Activated CD8-positive, alpha-beta memory T cell treated with anti-CD3 and anti-CD28 coated beads for 48 hours (primary cell): ENCODE measurements at places on chromosomes 5 and 9.

GRCh38 chr9:22112870-22113821, 104.0 kb upstream of the CDKN2B start:
- no peak for DNase-seq

- no peak for DNase-seq
Observed at GRCh38 chr9:94900222-94901018, 173.9 kb downstream of the AOPEP start.

- DNase-seq, result no peak
Observed at GRCh38 chr9:81855538-81855937, 72.7 kb upstream of the SPATA31D4 start.

- DNase-seq, result no peak
Observed at GRCh38 chr9:36078051-36078450, 41.3 kb downstream of the RECK start.

DNA sequence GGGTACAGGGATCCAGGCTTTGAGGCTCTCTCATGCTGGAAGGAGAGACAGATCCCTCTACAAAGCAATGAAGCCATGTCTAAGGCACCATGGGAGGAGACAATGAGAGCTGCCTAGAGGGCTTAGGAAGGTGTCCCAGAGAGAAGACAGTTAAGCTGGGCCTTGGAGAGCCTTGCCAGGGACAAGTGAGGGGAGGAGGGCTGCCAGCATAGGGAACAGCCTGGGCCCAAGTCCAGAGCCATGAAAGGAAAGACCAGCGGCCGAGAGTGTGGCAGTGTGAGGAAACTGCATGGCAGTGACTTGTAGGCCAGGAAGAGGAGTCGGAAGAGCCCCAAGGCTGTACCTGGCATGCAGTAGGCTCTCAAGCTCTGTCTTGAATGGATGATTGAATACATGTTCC, 88.5 kb downstream of the PSD2 start:
- DNase-seq, result no peak

DNA sequence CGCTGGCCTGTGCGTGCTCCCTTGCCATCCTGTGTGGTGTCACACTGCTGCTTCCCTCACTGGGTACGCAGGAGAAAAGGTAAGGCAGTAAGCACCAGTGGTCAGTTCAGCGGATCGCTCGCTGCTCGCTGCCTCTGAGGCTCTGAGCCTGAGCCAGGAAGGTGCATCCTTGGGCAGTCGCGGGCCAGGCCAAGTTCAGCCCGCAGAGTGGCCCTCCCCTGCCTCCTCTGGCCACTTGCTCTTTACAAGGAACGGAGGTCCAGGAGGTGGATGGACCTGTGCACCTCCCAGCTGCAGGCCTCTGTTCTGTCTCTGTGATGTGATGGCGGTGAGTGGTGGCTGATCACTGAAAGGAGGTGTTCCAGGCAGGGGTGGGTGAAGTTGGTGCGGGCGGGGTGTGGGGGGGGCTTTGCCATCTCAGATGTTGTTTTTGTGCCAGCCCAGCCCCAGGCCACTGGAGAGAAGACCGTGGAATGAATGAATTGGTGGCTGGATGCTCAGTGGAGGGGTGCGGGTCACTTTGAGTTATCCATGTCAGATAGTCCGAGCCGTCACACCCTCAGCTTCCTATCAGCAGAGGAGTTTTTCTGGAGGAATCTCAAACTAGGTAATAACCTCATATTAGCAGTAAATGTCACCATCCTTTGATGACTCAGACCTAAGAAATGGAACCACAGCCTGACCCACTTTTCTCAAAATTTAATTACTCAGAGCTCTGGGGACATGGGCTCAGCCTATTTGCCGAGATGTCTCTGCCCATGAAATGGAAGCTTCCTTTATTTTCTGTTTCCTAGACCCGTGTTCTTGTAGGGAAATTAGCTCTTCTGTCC, 7.3 kb downstream of the COL5A1 start:
- no peak for DNase-seq

DNA sequence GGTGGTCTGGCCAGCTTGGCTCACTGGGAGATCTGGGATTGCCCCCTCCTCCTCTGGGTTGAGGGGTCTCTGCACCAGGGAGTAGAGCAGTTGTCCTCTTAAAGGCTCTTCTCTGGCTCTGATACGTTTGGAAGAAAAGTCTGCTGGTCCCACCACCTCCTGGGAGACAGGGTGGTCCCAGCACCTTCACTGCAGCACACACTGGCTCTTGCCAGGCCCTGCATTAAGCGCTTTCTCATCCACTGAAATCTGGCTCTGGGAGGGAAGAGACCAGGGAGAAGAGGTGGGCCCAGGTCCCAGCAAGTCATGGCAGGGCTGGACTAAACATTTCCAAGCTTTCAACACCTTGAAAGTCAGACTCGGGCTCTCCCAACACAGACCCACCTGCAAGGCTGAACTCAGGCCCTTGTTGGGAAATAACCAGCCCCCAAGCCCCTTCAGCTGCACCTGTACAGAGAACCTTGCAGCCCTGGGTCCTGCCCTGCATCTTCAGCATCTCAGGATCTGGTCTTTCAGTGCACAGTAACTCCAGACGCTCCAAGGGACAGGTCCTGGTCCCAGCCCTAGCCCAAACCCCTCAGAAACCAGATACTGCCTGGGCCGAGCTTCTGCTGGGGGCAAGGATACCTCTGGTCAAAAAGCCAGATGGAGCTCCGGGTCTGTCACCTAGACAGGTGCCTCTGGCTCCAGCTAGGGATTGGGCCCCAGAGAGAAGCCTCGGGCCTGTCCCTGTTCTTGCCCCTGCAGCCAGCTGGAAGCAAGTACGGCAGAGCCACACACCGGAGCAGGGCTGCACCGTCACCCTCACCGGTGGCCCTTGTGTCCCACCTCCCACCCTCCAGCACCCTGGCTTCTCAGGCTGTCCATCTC, 134.5 kb downstream of the DAB2IP start:
- no peak for DNase-seq

DNA sequence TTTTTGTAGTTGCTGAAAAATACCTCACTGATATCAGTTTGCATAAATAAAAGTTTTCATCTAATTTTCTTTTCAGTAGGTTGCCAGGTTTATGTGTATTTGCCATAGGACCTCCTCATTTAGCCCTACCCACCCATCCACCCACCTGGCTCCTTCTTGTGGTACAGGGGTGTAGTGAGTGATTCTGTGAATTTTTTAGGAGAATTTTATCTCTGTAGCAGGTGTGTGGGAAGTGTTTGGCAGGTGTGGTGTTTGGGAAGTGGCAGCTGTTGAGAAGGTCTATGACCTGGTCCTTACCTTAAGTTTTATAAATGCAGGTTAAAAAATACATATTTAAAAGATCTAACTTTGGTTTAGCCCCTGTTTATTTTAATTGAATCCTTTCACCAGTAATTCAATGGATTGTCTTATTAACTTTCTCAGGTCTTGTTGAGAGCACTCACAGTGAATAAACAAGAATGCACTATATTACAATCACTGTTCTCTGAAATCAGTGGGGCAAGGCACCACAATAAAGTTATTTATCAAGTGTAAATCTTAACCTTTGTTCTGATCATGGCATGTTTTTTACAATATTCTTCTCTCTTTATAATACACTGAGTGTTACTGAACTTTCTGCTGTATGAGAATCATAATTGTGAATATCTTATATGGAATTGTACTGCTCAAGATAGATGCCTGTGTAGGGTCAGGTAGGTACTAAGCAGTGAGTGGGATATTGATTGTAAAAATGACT, 189.1 kb downstream of the WDR70 start:
- no peak for DNase-seq

GRCh38 chr9:4987961-4988421, 2.9 kb downstream of the JAK2 start:
- DNase-seq, result no peak

DNA sequence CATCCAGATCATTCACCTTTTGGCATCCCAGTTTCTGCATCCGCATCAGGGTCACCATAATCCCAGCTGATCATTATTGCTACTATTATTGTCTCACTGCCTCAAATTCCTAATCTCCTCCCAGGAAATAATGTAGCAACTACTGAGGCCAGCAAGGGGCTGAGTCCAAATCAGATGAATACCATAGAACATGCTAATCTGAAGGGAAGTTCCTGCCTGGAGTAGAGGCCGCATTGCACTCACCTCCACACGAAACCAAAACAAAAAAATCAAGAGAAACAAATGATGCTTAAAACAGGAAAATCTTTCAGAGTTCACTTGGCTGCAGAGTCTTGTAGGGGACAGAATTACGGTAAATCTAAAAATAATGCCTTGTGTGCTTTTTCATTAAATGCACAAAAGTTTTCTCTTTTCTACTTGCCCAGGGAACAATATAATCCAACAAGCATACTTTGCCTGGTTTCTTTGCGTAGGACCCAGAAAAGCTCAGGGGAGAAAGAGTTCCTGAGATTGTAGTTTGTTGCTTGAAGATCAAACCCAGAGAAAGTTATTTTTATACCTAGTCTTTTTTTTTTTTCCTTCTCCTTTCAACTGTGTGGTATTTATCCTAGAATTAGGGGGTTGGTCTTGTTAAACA, 87.7 kb upstream of the KLF4 start:
- no peak for DNase-seq

DNA sequence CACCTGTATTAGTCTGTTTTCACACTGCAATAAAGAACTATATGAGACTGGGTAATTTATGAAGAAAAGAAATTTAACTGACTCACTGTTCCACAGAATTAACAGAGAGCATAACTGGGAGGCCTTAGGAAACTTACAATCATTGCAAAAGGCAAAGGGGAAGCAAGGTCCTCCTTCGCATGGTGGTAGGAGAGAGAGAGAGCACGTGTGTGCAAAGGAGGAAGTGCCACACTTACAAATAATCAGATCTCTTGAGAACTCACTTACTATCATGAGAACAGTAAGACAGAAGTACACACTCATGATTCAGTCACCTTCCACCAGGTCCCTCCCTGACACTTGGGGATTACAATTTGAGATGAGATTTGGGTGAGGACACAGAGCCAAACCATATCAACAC, 258.7 kb downstream of the TRIM32 start:
- no peak for DNase-seq

DNA sequence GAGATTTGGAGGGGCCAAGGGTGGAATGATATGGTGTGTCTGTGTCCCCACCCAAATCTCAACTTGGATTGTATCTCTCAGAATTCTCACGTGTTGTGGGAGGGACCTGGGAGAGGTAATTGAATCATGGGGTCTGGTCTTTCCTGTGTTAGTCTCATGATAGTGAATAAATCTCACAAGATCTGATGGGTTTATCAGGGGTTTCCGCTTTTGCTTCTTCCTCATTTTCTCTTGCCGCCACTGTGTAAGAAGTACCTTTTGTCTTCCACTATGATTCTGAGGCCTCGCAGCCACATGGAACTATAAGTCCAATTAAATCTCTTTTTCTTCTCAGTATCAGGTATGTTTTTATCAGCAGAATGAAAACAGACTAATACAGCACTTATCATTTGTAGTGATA, 29.5 kb upstream of the SPIN1 start:
- no peak for DNase-seq
